Right renal pelvis (tissue), 4 donors: ENCODE measurements at places on chromosomes 12 and 14.

DNA sequence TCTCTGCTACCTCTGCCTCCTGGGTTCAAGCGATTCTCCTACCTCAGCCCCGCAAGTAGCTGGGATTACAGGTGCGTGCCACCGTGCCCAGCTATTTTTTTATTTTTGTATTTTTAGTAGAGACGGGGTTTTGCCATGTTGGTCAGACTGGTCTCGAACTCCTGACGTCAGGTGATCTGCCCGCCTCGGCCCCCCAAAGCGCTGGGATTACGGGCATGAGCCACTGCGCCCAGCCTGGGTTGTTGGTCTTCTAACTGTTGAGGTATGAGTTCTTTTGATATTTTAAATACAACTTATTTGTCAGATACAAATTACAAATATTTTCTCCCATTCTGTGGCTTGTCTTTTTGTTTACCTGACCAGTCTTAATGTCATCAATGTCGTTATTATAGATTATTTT, 95.9 kb downstream of the PCNX1 start:
- DNase-seq, result no peak

- no peak for DNase-seq
Measured at GRCh38 chr12:44780221-44780790, 95.8 kb downstream of the NELL2 start.

DNA sequence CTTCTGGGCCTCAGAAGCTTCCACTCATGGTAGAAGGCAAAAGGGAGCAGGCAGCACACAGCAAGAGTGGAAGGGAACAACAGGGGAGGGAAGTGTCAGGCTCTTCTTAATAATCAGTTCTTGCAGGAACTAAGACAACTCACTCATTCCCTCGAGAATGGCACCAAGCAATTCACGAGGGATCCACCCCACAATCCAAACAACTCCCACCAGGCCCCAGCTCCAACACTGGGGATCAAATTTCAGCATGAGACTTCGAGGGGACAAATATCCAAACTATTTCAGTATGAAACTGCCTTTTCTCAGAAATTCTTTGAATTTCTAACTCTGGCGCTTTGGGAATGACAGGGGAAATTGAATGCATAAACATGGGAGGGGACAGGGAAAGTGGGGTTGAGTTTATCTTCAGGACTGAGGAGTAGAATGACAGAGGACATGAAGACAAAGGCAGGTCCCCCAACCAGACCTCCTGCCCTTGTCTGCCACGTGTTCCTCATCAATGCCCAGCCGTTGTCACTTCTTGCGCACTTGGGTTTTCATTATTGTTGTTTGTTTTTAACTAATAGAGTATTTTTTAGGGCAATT, 24.6 kb upstream of the APOF start:
- DNase-seq, result no peak

- no peak for DNase-seq
Measured at GRCh38 chr12:25906651-25907340, 51.7 kb upstream of the RASSF8 start.

DNA sequence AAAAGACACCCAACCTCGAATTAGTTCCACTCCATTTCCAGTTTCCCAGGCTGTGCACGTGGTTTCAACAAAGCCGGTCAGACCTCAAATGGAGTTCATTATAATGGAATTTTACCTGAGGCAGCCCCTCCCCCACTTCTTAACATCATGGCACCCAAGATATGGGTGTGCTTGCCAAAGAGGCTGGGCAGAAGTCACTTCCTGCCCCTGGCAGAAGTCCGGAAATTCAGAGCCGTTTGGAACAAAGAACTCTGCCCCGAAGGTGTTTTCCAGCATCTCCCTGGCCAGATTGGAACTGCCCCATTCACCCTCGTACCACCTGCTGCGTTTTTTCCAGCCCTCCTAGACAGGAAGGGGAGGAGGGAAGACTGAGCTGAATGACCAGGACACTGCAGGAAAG, 8.2 kb downstream of the VDR start:
- DNase-seq, result no peak

DNA sequence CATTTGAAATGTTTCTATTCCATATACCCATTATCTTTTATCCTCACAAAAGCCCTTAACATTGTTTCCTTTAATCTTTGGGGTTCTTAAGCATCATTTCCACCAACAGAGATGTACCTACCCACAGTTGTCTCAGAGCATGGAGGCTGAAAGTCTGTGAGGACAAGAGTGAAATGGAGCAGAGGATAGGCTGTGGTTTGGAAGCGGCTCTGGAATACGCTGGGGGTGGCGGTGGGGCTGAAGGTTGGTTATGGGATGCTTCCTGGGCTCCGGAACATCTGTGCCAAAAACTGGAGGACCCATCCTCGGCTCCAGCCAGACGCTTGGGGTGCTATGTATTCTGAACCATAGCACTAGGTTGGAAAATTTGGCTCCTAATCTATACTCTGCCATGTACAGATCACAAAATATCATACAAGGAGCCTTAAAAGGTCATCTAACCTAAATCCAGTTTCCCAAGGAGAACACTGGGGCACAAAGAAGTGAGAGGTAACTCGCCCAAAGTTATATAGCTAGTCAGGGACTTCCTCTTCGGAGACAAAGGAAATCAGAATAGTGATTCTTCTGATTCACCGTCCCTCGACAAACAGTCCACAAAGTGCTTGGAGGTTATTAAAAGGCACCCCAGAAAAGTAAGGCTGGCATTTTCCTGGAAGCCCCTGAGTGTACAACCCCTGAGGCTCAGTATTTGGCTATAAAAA, 2.5 kb downstream of the PPP1R3E start:
- DNase-seq, result no peak

DNA sequence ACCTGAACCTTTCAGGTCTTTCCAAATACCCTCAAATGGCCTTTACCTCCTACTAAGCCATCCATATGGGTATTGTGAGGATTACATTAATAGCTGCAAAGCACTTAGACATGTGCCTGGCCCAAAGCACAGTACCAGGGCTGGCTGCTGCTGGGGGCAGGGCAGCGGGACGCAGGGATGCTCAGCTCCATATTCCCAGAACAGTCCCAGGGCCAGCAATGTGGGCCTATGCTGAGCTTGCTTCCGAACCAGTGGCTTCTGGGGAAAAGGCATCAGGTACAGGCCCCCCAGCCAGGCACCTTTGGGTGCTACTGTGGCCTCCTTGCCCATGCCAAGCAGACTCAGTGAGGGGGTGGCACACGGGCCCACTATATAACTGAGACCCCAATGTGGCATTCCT, 10.4 kb downstream of the ACTN1 start:
- DNase-seq, result no peak

DNA sequence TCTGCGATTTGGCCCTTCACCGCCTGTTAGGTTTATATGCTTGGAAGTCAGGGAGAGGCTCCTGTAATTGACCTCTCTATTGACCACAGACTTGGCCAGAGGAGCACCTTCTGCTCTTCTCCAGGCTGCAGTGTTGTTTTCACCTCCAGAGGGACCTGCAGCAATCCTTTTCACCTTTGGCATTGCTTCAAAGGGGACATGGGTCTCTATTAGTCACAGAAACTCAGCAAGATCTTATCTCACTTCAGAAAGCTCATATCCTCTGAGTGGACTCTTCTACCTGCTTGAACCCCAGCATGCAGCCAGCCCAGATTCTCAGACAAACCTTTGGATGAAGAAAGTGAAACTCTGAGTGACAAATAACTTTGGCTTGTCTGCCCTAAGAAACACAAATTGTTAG, 339.3 kb downstream of the NRXN3 start:
- no peak for DNase-seq

DNA sequence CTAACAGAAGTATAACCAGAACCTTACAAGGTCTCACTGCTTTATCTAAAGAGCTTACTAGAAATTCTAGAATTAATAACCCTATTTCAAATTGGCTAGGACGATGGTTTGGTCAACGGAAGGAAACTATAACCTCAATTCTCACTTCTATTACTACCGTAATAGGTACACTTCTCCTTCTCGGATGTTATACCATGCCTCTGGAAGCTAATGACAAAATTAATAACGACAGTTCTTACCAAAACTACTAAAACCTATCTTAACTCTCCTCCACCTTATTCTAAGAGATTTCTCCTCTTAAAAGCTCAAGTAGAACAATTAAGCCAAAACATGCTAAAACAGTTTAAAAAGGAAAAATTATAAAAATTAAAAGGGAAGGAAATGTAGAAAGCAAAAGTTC, 23.7 kb upstream of the UBC start:
- DNase-seq, result no peak

DNA sequence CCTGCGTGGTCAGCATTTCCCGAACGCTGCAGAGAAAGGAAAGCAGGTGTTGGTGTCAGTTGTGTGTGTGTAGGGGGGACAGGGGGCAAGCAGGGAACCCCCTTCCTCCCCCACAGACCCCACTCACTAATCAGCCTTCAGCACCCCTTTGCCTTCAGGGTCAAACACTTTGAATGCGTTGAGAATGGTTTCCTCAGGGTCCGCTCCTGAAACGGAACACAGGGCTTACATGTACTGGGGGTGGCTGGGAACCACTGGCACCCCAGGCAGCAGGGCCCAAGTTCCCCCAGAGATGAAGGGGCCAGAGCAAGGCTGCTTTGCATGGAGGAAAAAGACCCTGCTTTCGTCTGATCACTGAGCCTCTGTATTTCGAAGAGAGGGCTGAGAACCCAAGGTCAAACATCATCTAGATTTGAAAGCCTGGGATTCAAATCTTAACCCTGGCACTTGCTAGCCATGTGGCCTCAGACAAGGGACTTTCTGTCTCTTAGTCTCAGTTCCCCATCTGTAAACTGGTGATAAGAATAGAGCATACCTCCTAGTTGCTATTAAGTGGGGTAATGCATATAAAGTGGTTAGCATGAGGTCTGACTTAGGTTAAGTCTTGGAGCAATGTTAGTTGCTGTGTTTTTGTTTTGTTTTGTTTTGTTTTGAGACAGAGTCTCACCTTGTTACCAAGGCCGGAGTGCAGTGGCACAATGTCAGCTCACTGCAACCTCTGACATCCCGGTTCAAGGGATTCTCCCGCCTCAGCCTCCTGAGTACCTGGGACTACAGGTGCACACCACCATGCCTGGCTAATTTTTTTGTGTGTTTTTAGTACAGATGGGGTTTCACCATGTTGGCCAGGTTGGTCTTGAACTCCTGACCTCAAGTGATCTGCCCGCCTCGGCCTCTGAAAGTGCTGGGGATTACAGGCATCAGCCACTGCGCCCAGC, 7.0 kb downstream of the MYL2 start:
- DNase-seq, result no peak

GRCh38 chr12:59484575-59484974, 111.3 kb upstream of the SLC16A7 start:
- DNase-seq, result no peak

- DNase-seq, result no peak
Measured at GRCh38 chr12:122368361-122369073, 54.0 kb downstream of the CLIP1 start.
